ENCODE measurements at places on chromosomes 16 and 17.

DNA sequence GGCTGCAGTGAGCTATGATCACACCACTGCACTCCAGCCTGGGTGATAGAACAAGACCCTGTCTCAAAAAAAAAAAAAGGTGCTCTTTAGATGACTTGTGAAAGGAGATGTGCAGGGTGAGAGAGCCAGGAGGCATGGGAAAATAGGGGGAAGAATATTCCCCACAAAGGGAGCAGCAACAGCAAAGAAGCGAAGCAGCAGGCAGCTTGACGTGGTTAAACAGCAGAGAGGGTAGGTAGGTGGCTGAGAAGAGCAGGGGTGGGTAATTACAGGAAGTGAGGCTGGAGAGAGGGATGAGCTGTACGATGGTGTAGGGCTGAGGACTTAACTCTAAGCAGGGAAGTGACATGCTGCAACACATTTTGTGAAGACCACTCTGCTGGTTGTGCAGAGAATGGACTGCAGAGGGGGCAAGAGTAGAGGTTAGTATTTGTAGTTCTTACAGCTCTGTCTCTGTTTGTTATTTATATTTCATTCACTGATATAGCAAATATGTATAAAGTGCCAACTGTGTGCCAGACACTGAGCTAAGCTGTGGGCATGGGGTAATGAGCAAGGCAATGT lies 1.6 kb downstream of the HEATR3 start:
- DNase-seq, result no peak

DNA sequence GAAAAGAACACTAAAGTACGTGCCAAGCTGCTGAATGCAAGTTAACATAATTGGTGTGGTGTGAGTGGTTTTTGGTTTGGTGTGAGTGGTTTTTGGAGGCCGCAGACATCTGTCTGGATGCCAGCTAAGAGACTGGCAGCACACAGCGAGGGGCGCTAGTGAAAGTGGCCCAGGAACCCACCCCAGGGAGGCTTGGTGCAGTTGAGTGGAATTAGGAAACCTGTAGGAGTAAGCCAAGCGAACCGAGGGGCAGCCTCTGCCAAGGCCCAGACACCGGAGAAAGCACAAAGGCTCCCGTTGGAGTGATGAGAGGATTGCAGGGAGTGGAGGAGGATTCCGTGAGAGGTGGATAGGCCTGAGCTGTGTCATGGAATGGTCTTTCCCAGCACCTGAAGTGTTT lies 24.6 kb upstream of the SLC5A11 start:
- DNase-seq, result no peak

DNA sequence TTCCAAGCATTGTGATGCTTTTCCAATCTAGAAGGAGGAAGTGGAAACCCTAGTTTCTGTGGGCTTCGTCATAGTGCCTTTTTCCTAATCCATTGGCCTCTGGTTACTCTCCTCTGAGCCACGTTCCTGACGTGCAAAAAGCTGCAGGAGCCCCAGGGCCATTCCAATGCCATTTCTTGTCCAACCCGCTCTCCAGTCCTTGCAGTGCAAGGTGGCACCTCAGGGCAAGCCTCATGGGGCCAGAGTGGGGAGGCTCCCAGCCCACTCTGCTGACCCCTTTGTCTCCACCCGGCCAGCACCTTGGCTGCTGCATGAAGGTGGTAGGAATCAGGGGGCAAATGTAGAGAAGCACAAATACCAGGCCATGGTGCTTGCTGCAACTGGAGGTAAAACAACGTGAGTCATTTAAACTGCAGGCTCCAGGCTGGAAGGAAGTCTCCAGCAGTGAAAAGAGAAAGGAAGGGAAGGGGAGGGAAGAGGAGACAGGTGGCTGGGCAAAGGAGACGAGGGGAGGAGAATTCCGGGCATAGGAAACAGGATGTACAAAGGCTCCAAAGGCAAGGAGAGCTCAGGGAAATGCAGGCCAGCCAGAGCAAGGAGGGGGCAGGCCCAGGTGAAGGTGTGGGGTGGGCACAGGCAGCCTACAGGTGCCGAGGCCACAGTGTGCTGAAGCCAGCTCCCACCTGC lies 168.2 kb upstream of the TNRC6C start:
- DNase-seq, result no peak

DNA sequence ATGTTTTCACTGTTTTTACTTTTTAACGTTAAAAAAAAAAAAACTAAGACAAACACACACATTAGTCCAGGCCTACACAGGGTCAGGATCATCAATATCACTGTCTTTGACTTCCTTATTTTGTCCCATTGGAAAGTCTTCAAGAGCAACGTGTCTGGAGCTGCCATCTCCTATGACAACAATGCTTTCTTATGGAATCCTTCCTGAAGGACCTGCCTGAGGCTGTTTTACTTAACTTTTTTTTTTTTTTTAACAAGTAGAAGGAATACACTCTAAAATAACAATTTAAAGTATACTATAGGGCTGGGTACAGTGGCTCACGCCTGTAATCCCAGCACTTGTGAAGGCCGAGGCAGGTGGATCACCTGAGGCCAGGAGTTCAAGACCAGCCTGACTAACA lies 71.8 kb upstream of the BCAR1 start:
- no peak for DNase-seq

- no peak for DNase-seq
These were observed 14.6 kb upstream of the KCNJ16 start for GRCh38 chr17:70060415-70060814.

DNA sequence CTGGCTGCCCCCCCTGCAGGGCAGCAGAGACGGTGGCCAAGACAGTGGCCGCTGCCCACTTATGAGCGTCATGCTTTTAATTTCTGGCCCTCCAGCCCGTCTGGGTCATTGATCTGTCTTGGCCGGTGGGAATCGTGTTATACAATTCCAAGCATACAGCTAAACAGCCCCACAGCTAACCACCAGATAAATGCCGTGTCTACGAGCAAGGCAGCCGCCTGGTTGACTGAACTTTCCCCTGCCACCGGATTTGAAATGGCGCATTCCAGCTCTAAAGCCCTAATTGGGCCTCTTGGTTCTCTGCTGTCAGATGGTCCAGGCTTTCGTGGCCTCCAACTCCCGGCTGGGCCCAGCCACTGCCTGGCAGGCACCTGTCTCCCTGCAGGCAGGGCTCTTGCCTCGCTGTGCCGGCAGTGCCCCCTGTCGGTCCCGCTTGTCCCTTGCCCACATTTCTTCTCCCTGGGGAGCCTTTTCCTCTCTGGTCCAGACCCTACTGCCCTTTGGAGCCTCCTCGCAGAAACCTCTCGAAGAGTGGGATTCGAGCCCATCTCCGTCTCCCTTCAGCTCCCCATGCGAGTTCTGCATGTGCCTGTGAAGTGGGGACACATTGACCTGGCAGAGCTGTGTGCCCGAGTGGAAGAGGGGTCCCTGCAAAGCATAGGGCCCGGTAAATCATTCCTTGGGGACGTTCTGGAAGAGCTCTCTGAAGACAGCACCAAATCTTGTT lies 1.8 kb upstream of the RBFOX3 start:
- DNase-seq, result no peak

GRCh38 chr17:79813297-79814126 lies 16.6 kb upstream of the CBX8 start:
- no peak for DNase-seq

- no peak for DNase-seq
These were observed 3.1 kb downstream of the GLIS2 start for GRCh38 chr16:4318967-4319366.

- DNase-seq, result no peak
These were observed 3.3 kb upstream of the VPS4A start for GRCh38 chr16:69307856-69308255.

DNA sequence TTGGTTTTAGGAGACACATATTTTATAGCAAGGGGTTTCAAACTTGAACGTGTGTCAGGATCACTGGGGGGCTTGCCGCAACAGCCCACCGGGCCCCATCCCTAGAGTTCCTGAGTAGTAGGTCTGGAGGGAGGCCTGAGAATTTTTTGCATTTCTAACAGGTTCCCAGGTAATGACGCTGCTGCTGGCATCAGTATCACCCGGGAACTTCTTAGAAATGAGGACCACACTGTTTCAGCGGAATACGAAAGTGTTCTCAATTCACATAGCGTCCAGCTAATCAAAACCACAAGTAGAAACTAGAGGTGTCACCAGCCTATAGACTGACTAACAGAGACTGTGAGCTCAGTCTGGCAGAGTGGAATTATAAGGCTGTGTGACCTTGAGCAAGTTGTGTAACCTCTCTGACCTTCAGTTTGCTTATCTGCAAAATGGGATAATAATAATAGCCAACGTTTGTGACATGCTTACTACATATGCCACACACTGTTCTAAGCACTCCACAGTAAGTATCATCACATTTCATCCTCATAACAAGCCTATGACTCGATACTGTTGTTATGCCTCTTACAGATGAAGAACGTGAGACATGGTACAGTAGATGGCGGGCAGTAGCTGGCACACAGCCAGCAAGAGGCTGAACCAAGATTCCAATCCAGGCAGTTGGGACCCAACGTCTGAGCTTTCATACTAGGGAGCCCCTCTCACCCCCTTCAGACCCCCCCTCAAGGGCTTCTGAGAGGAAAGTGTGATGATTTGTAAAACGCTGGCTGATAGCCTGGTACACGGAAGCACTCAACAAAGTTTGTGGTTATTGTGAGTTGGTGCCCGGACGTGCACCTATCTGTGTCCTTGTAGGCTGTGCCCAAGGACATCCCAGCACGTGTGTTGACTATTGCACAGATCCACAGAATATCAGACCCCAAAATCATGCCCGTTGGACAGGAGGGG lies 4.6 kb upstream of the ICAM2 start:
- DNase-seq, result no peak

GRCh38 chr16:48556913-48557351 lies 53.0 kb downstream of the N4BP1 start:
- DNase-seq, result no peak

GRCh38 chr17:61129267-61130254 lies 270.1 kb upstream of the TBX2 start:
- no peak for DNase-seq

- DNase-seq, result no peak
These were observed 81.7 kb upstream of the SDK2 start for GRCh38 chr17:73725794-73726515.

- no peak for DNase-seq
These were observed 137.7 kb upstream of the CDH5 start for GRCh38 chr16:66228792-66229191.

- no peak for DNase-seq
These were observed 47.8 kb upstream of the NLRP1 start for GRCh38 chr17:5631958-5632590.

GRCh38 chr17:81394921-81395599 lies at the start of gene BAHCC1:
BAHCC1 (plus strand) TSS chr17:81395457; CDS start chr17:81399740, 4,283 bp downstream.
- DNase-seq, result peak; percentile 78

DNA sequence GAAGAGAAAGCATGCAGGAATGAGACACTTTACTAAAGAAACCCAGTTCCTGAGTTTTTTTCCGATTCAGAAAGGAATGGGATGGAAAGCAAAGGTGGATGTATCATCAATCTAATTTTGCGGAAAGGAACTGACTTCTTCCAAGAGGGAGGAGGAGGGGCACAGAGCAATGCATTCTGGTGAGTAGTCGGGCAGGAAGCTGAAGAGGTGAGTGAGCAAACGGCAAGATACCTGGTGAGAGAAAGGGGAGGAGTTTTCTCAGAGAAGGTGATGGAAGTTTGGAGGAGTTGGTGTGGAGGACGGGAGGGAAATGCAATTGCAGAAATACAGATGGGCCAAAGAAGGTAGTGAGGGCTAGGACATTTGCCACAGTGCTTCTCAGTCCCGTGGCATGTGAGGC lies 713.2 kb downstream of the KCNJ2 start:
- DNase-seq, result no peak

DNA sequence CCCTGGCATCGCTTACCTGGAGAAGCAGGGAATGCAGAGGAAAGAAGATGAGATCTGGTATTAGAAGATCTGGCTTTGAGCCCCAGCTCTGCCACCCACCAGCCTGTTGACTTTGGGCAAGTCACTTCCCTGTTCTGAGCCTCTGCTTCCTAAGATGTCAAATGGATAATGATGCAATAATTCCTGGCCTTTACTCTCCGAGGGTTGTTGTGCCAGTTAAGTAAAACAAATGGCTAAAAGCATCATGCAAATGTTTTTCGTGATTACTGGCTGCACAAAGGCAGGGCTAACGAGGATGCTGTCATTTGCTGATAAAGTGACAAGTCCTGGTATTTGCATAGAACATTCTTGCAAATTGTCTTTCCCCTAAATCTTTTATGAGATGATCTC lies 1.3 kb upstream of the ZNF821 start:
- no peak for DNase-seq

- DNase-seq, result no peak
These were observed 1.1 kb downstream of the DCUN1D3 start for GRCh38 chr16:20899071-20899470.
